ENCODE measurements at places on chromosomes 6 and 20.
A peak's percentile ranks its signal among the peaks of the same experiment; 100 is the strongest.

DNA sequence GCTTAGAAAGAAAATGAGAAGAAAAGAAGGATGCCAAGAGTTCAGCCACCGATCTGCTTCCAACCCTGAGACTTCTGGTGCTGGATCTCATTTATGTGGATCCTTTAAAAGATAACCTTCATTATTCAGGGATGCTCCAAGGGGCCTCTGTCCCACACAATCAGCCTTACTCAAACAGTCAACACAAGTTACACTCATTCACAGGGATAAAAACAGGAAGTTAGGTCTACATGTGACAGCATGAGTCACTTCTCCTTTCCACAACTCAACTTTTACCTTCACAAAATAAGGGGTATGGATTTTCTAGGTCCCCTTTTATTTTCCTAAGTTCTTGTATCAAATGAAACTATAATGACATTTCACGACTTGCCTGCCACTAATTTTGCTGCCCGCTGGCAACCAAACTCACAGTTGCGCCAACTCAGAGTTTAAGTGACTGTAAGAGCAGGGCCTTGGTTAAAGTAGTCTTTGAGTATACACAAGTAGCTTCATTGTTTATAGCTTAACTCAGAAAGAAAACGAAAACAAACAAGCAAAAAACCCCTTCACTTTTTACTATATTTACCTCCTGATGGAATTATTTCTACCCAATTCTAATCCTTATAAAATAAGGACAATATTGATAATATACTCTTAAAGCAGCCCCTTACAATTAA, 278.8 kb upstream of the RUNX2 start:
- no peak for DNase-seq

GRCh38 chr6:86615299-86615698, 322.0 kb upstream of the HTR1E start:
- no peak for DNase-seq

DNA sequence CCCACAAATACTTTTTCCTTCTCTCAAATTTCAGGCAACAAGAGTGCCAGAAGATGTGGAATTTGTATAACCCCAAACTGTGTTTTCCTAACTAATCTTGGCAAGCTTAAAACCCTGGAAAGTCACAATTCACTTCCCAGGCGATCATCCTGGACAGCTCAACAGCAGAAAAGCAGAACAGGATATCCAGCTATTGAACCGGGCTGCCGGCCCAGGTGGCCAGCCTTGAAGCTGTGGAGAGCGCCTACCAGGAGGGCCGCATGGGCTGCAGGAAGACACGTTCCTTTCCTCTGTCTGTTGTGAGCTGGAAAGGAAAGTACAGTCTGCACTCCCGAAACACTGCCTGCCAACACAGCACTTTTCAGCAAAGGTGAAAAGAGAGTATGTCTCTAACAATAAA, 719.7 kb upstream of the MARCKS start:
- peak; percentile 13 for DNase-seq

GRCh38 chr20:51789434-51789833, 12.9 kb downstream of the SALL4 start:
- no peak for DNase-seq

GRCh38 chr6:73231986-73232391, 6.7 kb upstream of the KHDC1L start:
- no peak for DNase-seq

- no peak for DNase-seq
Measured at GRCh38 chr6:26380256-26380655, 2.7 kb upstream of the BTN2A2 start.

GRCh38 chr6:113684382-113684901, 172.7 kb upstream of the MARCKS start:
- no peak for DNase-seq

Data from iPS-NIHi11 (cell line).